ENCODE measurements at places on chromosomes 1 and 21.

GRCh38 chr1:248622570-248623001, 12.3 kb downstream of the OR2T11 start:
- DNase-seq: peak; percentile 28

- no peak for DNase-seq
These were observed 246.4 kb downstream of the MATN1 start for GRCh38 chr1:30476911-30477459.

GRCh38 chr21:34365809-34366208, 2.0 kb downstream of the KCNE2 start:
- DNase-seq: no peak

- DNase-seq: peak; percentile 72
These were observed 59.5 kb downstream of the ACBD3 start for GRCh38 chr1:226126824-226127569.

DNA sequence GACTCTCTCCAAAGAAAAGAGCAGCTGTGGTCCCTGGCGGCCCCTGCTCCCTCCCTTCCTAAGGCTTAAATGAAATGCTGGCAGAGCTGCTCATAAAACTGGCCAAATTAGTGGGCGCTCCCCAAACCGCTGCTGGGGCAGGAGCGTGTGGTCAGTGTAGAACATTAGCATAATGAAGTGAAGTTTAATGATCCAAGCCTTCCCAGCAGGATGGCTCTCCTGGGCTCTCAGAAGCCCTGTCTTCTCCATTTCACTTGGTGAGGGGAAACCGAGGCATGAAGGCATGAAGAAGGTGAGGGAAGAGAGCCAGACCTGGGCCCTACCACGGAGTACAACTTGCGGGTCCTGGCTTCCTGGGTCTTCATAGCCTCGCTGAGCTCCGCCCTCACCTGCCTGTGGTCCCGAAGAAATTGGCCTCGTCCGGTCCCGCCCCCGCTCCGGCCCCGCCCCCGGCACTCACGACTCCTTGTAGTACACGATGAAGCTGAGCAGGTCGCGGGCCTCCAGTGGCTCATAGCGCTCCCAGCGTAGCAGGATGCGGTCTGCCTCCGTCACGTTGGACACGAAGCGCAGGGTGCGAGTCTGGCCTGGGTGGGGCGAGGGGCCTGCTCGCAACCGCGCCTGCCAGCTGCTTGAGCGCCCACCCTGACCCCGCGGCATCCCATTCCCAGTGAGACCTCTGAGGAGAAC, 10.3 kb downstream of the INSRR start:
- DNase-seq: no peak

DNA sequence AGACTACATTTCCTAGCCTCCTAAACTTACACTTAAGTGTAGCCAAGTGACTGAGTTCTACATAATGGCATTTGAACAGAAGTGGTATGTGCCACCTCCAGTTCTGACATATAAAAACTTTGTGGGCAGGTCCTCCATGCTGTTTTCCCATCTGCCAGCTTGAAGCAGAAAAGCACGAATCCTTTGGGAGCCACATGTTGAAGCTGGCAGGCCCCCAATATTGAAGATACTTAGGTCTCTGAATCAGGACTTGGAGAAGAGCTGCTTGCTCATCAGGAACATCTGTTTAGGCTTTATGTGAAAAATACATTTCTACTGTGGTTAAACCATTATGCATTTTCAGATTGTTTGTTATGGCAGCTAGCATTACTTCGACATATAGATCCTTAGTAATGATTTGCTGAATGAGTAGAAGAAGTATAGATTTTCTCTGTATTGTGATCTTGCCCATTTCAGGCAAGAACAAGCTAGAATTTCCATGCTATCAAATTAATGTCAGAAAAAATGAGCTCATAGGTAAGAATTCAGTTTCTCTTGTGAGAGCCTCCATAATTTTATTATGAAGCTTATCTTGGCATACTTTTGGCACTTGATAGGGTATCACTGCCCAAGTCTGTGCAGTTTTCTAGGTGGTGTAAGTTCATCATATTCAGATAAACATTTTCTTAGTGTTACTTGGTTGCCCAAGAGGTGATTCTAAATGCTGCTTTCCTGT, 68.4 kb downstream of the GDAP2 start:
- DNase-seq: no peak

- no peak for DNase-seq
These were observed 1844.7 kb downstream of the NCAM2 start for GRCh38 chr21:22842875-22843274.

DNA sequence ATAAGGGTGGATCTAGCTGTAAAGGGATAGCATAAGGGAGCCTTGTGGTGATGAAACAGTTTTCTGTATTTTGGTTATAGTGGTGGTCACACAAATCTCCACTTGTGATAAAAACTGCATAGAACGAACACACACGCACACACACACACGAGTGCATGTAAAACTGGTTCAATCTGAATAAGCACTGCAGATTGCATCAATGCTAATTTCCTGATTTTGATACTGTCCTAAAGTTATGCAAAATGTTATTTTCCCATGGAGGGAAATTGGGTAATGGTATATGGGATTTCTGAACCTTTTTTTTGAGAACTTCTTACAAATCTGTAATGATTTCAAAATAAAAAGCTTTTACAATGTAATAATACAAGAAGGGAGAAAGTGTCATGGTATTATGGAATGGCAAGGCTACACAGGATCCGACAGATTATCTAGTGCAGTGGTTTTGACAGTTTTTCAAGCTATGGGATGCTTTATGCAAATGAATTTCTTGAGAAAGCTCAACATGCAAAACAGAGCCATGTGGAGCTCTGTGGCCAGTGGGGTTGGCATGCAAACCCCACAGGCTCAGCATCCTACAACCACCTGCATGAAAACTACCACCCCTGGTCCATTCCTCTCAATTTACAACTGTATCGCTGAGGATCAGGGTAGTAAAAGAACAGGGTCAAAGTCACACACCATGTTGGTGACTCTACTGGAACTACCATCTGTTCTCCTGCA, 18.8 kb downstream of the SLC41A1 start:
- DNase-seq: no peak

- no peak for DNase-seq
These were observed 3.5 kb upstream of the PLXNA2 start for GRCh38 chr1:208247696-208248095.

DNA sequence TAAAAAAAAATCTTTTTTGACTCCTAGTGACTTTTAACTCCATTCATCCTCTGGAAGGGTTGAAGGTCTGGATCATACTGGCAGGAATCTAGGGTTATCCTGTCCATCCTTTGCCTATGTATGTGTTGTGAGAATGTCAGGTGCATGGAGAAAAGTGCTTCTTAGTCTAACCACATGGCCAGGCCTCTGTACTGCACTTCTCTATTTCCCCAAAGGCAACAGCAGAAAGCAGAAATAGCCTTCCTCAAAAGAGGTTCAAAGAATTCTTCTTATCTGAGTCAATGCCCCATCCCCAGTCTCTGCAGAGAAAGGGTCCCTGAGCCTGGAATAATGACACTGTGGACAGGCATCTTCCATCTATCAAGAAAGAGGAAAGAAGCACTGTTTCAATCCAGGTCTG, 85.7 kb upstream of the CD34 start:
- DNase-seq: no peak

DNA sequence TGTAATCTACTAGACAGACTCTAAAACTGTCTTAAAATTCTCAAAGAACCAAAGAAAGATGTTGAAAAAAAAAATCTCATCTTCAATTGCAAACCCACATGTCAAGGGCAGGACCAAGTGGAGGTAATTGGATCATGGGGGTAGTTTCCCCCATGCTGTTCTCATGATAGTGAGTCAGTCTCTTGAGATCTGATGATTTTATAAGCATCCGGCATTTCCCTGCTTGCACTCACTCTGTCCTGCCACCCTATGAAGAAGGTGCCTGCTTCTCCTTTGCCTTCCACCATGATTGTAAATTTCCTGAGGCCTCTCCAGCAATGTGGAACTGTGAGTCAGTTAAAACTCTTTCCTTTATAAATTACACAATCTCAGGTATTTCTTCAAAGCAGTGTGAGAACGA, 257.0 kb downstream of the HHIPL2 start:
- no peak for DNase-seq

GRCh38 chr1:215891266-215892057, 324.4 kb downstream of the KCTD3 start:
- DNase-seq: no peak

- DNase-seq: no peak
These were observed 59.5 kb downstream of the KCNK1 start for GRCh38 chr1:233673261-233673946.

GRCh38 chr1:43991476-43992231, at the start of gene CCDC24:
Gene CCDC24 (plus strand): TSS chr1:43991599. CDS start chr1:43991879, 280 bp downstream.
- DNase-seq: peak; percentile 85
